ENCODE measurements at places on chromosomes 2 and 18. TPM values are rescaled to one million over a fixed set of nuclear protein-coding genes. Genes with fewer than 3 reads are reported as not detected.
A peak's percentile ranks its signal among the peaks of the same experiment; 100 is the strongest.

- no peaks in the 10 kb centered on the region for H3K27me3 ChIP-seq
- no peak for DNase-seq
- H3K4me1 ChIP-seq: no peaks in the 10 kb centered on the region
- no peaks in the 10 kb centered on the region for H3K36me3 ChIP-seq
- H3K27ac ChIP-seq: no peak overlapping the region
Measured at GRCh38 chr18:31566576-31567306, 24.9 kb upstream of the TTR start.

DNA sequence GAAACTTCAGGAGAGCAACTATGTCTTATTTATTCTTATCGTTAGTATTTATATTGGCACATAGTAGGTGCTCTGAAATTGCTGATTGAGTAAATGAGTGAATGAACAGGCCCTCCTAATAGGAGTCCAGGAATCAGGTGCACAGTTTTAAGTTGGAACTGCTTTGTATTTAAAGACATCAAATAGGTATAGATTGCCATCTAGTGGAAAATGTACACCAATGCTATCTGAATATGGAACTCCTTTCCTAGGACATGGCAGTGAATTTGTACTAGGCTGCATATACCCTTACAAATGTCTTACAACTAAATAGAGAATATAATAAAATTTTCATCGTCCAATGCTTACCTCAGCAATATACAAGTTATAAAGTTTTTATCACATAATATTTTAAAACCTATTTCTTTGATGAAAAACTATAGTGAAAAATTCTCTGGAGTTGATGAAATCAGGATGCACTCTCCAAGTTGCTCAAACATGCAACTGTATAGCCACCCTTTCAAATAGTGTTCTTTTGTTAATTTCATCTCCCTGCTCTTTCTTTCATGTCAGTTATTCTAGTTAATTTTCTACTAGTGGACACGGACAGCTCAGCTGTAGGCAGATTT is 318.9 kb upstream of the SYT4 start:
- H3K4me3 ChIP-seq: no peak overlapping the region
- no peaks in the 10 kb centered on the region for H3K27me3 ChIP-seq
- no peak for DNase-seq
- no peak overlapping the region for H3K27ac ChIP-seq
- no peaks in the 10 kb centered on the region for H3K36me3 ChIP-seq

DNA sequence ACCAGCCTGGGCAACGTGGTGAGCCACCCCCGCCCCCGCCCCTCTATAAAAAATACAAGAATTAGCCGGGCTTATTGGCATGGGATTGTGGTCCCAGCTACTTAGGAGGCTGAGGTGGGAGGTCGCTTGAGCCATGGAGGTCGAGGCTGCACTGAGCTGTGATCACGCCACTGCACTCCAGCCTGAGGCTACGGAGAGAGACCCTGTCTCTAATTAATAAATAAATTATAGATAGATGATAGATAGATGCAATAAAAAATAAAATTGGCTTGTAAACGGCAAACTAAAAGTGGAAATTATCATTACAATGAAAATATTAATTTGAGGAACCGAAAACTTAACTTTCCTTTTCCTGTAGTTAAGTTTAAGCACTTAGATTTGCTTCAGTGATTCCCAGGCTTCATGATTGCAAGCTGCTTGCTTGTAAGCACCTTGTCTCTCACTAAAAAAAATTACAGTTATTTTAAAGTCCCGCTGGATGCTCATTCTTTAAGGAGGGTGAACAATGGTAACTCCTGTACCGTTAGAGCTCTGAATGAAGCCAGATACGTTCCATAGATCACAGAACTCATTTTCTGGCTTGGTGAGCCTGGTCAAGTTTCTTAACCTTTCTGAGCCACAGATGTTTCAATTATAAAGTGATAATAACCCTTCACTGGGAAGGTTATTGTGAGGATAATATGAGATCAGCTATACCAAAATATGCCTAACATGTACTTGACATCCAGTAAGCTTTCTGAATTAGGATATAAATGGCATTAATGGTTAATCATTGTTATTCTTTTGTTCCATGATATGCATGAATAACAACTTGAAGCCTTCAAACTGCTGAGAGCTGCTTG is 9.3 kb upstream of the NARS1 start:
- no peak for DNase-seq
- H3K27me3 ChIP-seq: no peaks in the 10 kb centered on the region
- H3K4me3 ChIP-seq: peak overlapping the region; percentile 14
- H3K27ac ChIP-seq: no peak overlapping the region

GRCh38 chr2:196170213-196170605 is 1.2 kb downstream of the STK17B start:
- peak; percentile 59 for DNase-seq
- H3K4me1 ChIP-seq: no peaks in the 10 kb centered on the region
- H3K27ac ChIP-seq: no peak overlapping the region

- H3K4me3 ChIP-seq: no peak overlapping the region
- DNase-seq: no peak
- H3K36me3 ChIP-seq: peaks cover 6% of the 10 kb centered on the region
- no peaks in the 10 kb centered on the region for H3K27me3 ChIP-seq
- peaks cover 4% of the 10 kb centered on the region for H3K4me1 ChIP-seq
Measured at GRCh38 chr2:222613715-222614331, 42.1 kb downstream of the FARSB start.

- H3K4me1 ChIP-seq: no peaks in the 10 kb centered on the region
- H3K27me3 ChIP-seq: no peaks in the 10 kb centered on the region
Measured at GRCh38 chr2:234911271-234911670, 40.5 kb upstream of the SH3BP4 start.

GRCh38 chr2:118706371-118706770 is 141.1 kb downstream of the EN1 start:
- no peak for DNase-seq
- H3K4me1 ChIP-seq: no peaks in the 10 kb centered on the region
- peaks cover under 1% of the 10 kb centered on the region for H3K27me3 ChIP-seq
- H3K4me3 ChIP-seq: no peak overlapping the region
- H3K27ac ChIP-seq: no peak overlapping the region
- H3K36me3 ChIP-seq: no peaks in the 10 kb centered on the region

Gene TMEM247
- polyA plus RNA-seq: not detected

Gene FAM124B
- polyA plus RNA-seq: not detected
